ENCODE measurements at places on chromosomes 3 and 15. TPM values are rescaled to one million over a fixed set of nuclear protein-coding genes. Genes with fewer than 3 reads are reported as not detected.

GRCh38 chr3:192061426-192061825 is 600.5 kb downstream of the PYDC2 start:
- no peak for DNase-seq

GRCh38 chr3:143657391-143657790 is 190.9 kb downstream of the SLC9A9 start:
- DNase-seq, result no peak

GRCh38 chr15:79572691-79573404 is 140.7 kb downstream of the MINAR1 start:
- no peak for DNase-seq

DNA sequence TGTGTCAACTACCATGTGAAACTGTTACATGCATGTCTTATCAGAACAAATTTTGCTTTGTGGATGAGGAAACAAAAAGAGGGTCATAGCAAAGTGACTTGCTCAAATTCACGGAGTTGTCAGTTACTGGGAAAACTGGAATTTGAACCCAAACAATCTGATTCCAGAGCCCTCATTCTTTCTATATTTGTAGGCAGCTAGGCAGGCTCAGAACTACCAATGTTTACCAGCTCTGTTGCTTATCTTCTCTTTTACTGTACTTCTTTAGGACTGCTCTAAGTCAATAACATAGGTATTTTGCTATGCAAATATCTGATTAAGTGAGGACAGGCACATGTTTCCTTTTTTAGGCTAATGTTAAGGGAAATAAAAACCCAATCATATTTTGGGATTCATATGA is 450.5 kb downstream of the ZPLD1 start:
- DNase-seq, result no peak

DNA sequence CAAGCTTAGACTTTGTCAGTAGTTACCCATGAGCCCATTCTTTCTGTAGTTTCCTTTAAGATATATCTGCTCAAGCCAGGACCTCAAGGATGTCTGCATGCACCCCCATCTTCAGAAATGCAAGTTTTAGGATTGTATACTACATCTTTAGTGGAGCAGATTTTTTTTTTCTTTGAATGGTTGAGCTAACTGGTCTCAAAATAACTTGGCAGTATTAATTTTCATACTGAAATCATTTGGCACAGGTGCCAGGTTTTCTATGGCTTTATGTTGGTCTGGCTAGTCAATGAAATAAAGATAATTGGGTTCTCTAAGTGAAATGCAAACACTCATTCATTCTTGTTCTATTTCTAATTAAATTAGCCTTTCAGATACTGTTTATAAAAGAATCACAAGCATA is 108.9 kb downstream of the ATG7 start:
- no peak for DNase-seq

DNA sequence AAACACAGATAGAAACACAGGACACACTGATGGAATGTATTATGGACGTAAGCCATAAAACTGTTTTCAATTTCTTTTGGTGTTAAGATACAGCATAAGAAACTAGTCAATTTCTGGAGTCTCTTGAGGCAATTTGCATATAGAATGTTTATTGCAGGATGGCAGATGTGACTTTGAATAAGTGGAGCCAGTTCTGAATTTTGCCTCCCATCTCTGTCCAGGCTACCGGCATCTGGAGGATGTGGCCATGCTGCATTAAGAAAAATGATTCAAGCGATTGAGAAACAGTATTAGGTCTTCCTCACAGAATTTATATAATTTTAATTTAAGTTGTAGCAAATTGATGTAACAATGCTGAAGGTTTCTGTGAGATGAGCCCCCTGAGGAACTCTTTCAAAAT is 81.5 kb downstream of the CHST2 start:
- no peak for DNase-seq

GRCh38 chr3:100483529-100483928 is 8.9 kb upstream of the TMEM45A start:
- DNase-seq, result no peak

DNA sequence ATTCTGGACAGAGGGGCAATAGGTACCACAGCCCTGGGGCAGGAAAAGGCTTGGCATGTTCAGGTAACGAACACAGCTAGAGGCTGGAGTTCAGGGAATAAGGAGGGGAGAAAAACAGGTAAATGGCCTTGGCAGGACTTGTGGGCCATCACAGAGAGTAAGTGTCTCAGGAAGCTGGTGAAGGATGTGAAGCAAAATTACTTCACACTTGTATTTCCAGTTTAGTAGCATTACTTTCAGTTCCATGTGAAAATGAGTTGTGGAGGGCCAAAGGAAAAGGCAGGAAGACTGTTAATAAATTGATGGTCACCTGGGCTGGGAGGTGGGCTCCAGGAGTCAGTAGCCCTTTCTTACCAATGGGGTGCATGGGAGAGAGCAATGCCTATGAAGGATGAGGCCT is 25.6 kb downstream of the TRIM42 start:
- no peak for DNase-seq

DNA sequence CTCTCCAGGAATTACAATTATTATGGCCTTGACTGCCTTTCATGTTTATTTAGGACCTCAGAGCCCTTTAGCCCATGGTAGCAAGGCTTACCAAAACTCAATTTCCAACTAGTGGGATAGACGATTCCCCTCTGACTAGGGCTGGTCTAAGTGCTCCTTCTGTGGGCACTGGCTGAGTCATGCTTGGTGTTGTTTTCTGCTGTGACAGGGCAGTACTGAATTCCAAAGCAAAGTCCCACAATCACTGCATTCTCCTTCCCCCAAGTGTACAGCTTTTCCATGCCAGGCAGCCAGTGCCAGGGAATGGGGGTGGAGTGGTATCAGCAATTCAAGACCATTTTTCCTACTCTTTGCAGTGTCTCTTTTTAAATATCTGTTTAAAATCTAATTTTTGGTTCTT is 509.0 kb upstream of the NECTIN3 start:
- DNase-seq, result no peak

- DNase-seq, result peak; percentile 62
Observed at GRCh38 chr3:82707035-82707434, 945.6 kb upstream of the GBE1 start.

GRCh38 chr15:96735632-96736240 is 405.2 kb downstream of the NR2F2 start:
- no peak for DNase-seq

DNA sequence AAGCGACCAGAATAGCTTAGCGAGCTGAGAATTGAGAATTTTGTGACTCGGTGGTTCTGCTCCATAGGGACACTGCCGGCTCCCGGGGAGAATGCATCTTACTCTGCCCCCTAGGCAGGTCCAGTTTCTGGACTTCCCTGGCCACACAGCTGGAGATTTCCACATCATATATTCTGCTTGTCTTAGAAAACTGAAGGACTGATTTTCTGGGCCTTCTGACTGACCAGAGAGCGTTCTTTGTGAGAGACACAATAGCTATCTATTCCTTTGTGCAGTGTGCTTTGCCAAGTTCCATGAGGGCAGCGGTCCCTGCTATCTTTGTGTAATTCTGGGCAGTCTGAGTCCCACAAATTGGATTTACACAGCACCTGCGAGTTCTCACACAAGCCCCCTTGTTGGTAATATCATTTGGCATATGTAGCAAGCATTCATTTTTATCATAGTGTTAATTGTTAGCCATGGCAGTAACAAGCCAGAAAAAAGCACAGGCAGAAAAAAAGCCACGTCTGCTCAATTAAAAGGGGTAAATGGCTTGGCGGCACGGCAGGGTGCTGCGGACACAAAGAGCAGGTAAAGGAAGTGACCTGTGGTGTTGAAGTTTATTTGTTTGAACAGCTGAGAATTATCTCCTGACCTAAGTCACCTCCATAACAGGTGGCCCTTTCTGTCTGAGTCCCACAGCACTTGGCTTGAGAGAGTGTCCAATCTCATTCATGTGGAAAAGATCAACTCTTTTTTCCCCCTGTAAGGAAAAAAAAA is 688.7 kb downstream of the TUSC7 start:
- DNase-seq, result peak; percentile 82

- no peak for DNase-seq
Observed at GRCh38 chr3:127711021-127711695, 38.4 kb downstream of the ABTB1 start.

DNA sequence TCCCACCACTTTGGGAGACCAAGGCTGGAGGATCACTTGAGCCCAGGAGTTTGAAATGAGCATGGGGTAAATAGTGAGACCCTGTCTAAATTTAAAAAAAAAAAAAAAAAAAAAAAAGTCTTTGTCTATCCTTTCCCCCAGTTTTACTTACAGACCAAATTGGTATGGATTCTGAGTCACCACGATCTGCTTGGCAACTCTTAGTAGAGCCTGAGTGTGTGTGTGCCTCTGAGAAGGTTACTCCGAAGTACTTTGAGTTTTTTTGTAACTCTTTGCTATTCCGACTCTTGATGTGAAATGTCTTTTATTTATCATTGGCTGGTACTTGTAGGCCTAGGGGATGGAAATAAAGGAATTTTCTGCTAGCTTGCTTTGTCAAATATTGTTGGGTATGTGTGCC is 63.3 kb downstream of the RBM6 start:
- no peak for DNase-seq

DNA sequence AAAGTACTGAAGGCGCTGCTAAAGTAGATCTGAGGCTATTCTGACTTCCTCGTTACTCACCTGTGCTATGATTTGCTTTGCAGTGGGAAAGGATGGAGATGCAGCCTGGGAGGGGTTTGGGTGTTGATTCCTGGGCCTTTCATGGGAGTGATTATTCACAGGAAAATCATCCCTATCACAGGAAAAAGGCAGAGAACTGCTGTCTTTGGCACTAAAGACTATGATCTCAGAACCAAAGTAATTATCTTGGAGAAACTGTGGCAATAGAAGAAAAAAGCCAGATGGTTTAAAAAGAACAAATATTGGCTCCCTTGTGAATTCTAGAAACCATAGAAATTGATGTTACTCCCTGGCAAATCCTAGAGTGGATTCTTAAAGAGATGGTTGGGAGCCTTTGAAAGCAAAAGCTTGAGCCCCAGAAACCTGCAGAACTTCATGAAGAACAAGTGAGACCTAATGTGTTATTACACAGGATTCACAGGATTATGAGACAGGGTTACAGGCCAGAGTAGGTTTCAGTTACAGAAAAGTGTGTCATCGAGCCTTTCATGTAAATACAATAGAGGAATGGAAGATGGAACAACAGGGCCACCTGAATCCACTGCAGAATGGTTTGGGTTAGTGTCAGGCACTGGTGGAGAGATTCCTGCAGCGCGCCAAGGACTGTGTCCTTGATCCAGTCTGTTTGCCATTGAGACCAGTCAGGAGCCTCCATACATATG is 85.7 kb downstream of the OXNAD1 start:
- no peak for DNase-seq

DNA sequence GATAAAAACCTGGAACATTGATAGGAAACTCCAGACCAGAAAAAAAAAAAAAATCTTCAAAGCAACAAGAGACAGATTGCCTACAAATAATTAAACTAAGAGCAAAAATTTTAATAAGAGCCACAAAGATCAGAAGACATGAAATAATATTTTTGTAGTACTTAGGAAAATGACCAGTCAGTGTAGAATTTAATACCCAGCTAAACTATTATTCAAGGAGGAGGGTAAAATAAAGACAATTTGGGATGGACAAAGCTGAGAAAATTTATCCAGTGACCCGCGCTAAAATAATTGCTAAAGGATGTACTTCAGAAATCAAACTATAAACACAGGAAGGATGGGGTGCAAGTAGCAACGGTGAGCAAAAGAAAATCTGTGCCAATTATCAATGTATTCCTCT is 133.2 kb downstream of the AQP9 start:
- no peak for DNase-seq

- no peak for DNase-seq
Observed at GRCh38 chr3:138438896-138439295, 4.5 kb downstream of the ESYT3 start.

DNA sequence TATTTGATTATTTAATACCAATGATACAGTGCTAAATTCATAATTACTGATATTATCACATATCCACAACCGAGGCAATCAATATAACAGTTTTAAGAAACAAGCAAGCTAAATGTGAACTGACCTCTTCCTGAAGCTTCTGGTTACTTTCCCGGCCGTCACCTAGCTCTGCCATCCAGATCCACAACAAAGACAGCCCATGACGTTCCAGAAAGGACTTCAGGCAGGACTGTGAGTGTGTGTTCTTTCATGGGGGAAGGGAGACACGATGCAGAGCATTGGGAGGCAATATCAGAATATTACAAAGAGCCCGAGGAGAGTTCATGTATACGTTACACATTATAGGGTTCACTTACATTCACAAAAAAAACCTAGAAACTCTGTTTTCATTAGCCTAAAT is 77.8 kb downstream of the SETD2 start:
- DNase-seq, result no peak

DNA sequence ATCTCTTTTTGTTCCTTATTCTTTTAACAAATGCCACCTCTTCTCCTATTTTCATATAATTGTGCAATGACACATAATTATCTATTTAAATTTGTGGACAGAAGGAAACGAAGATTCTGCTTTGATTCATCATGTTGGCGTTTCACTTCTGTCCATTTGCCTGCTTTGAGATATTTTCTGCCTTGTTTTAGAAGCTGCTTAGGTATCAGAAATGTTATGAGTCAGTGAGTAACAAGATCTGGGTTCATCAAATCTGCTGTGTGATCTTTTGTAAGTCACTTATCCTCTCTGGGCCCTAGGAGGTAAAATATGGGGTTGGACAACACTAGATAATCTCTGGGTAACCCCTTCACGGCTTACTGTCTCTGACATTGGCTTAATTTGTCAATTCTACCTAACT is 7.3 kb upstream of the MINDY4B start:
- DNase-seq, result no peak

DNA sequence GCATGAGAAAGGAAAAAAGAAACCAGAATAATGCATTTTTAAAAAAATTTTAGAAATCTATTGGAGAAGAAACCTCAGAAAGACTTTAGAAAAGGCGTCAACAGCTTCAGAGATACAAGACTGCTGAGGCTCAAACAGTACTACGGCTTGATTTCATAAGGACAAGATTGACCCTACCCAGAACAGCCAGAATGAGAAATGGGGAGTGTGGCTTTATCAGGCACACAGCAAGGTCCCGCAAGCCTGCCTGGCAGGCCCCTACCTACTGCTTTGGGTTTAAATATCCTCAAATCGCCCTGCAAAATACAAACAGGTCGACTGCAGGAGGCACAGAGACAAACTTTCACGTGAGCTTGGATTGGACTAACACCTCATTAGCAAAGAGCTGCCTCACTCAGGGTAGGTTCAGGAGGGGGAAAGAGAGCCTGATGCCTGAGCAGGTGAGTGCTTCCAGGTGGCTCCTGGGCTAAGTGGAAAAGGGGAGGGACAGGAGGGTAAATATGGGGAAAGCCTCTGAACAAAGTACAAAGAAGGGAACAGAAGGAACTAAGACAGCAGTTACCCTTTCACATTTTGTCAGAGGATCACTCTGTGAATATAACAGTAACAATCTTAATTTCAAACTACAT is 87.5 kb downstream of the RORA start:
- DNase-seq, result no peak

GRCh38 chr3:2099028-2099671 is 484 bp downstream of the CNTN4 start:
- DNase-seq, result peak; percentile 21

Gene ABHD14A
- total RNA-seq, result 5.9 TPM

Gene TRIM71
- total RNA-seq, result not detected

Gene GATM
- 939 TPM for total RNA-seq

Gene ADPRH
- total RNA-seq, result 6.3 TPM

Gene CCR9
- total RNA-seq, result not detected

Gene XXYLT1
- 5.0 TPM for total RNA-seq

Gene GOLGA8S
- total RNA-seq, result 0.37 TPM

Gene COL8A1
- total RNA-seq, result 2.7 TPM
